ENCODE measurements at places on chromosomes 5 and 9.

DNA sequence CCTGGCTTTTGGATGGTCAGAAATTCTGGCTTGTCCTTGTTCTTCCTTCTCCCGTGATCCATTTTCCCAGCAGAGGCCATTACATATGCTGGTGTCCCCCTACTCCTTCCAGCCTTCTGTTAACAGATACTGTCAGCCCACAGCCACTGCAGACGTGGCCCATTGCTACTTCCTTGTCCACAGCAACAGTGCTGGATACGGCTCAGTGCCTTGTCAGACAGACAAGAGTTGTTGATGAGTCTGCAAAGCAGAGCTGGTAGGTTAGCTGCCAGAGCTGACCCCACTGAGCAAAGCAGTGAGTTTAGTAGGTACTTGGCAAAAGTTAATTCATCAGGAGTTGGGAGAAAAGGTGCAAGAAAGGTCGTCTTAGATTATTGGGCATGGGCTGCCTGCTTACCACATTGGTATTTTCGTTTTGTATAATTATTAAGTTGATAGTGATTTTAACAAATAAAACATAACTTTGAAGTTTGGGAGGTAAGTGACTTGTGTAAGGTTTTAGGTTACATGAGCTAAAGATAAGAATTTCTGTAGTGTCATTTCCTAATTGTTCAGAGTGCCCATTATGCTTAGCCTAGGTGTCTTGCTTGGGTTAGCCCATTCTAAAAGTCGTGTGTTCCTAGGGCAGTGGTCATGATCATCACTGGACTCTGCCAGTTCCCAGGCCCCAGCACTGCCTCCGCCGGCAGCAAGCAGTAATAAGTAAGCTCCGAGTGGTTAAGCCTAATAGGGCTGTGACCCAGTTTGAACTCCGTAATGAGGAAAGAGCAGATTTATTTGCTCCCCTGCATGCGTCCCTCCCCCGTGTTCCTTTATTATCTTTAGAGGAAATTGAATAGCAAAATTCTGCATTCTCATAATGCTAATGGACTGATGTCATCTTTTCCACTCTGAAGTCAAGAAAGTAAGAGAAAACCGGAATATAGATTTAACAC, 292.0 kb downstream of the FANCC start:
- peak; percentile 83 for DNase-seq

GRCh38 chr5:178083922-178084321, 29.4 kb upstream of the N4BP3 start:
- DNase-seq = no peak

DNA sequence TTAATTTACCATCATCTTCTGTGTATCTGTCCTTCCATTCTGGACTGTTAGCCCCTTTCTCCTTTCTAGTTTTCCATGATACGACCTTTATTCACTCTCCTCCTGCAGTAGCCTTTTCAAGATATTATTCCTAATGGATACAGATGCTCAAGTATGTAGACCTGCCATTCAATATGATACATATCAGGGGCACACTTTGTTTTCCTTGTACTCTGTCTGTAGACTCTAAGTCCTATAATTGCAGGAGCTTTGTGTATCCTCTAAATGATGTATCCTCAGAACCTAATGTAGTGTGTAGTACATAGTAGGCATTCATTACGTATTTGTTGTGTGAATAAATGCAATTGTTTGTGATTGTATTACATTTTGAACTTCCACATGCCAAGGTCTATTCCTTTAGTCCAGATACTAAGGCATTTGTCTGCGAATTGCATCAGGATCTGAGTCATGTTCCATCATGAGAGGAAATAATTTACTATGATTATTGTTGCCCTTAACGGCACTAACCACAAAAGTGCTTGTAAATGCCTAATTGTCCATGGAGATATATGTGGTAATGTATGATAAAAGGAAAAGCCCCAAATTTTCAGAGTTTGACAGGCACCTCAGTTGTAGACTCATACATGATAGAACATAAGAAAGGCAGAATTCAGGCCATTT, 57.1 kb upstream of the IZUMO3 start:
- no peak for DNase-seq

DNA sequence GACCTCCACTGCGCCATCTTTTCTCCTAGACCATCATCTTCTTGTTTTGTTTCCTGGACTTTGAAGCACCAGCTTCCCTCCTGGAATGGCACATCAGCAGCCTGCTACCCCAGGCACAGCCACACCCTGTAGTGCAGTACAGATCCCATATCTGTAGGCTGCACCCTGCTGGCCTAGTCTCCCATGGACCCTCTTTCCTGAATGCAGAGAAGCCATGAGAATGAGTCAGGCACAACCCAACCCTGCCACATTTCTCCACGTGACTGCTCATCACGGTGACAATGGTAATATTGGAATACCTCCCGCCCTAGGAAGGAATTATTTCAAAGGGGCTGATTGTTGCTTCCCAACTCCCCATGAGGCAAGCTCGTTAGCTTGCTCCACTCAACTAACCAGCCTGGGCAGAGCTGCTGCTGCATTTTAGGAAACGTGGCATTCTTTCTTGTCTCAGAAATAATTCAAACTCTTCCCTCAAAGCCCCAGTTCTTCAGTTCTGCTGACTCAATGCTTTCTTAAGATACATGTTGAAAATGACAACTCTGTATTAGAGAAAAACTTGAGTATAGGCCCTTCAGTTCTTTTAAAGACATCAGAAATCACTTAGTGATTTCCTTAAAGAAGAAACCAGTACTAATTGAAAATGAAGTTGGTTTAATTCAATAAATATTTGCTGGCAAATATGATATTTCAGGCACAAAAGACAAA, 328.1 kb downstream of the MLLT3 start:
- DNase-seq = no peak

DNA sequence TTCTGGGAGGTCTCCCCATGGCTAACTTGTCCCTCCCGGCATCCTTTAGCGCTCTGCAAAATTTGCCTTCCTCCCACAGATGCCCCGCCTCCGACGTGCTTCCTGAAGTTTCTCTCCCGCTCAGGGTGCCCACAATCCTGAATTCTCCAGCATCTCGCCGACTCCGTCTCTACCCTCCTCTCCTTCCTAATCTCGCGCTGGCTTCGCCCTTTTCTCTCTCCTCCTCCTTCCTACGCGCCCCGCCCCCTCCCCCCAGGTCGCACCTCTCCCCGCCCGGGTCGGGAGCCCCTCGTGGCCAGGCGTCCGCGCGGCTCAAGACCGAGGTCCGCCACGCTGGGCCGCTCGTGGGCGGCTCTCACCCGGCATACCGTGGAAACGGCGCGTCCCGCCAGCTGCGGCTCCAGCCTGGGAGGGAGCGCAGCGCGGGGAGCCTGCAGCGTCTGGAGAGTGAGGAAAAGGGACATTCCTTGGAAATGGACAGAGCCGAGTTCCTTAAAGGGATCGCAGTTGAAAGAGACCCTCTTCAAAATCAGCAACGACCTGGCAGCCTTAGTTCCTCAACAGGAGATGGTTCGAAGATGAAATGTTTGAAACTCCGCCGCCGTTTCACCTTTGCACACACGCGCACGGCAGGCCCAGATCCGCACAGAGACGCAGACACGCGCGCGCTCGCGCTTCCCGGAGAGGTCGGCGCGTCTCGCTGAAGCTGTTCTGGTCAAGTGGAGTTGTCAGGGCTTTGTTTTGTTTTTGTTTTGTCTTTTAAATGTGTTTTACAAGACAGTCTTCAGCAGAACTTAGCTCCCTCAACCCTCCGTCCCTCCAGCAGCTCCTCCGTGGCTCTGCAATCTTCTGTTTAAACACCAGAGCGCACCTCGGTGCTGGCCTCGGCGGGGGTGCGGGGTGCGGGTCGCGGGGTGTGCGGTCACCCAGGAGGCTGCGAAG, 5.0 kb upstream of the IRX2 start:
- DNase-seq = peak; percentile 75

- DNase-seq = peak; percentile 45
Observed at GRCh38 chr5:121969660-121970295, 8.0 kb downstream of the SRFBP1 start.

GRCh38 chr5:147892696-147893296, 13.5 kb downstream of the C5orf46 start:
- DNase-seq = no peak

DNA sequence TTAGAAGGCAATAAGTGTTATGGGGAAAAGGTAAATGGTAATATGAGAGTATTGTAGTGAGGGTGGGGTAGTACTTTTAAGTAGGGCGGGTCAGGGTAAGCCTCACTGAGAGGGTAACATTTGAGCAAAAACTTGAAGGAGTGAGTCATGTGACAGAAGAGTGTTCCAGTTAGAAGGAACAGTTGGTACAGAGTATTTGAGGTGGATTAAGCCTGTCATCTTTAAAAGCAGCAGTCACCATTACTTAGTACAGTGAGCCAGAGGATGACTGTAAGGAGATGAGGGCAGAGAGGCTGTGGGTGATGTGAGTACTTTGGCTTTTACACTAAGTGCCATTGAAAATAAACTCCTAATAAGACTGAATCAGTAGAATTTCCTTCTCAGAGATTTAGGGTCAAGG, 54.8 kb downstream of the UBAP1 start:
- no peak for DNase-seq

- no peak for DNase-seq
Observed at GRCh38 chr5:135535420-135535819, 344 bp downstream of the NEUROG1 start.

DNA sequence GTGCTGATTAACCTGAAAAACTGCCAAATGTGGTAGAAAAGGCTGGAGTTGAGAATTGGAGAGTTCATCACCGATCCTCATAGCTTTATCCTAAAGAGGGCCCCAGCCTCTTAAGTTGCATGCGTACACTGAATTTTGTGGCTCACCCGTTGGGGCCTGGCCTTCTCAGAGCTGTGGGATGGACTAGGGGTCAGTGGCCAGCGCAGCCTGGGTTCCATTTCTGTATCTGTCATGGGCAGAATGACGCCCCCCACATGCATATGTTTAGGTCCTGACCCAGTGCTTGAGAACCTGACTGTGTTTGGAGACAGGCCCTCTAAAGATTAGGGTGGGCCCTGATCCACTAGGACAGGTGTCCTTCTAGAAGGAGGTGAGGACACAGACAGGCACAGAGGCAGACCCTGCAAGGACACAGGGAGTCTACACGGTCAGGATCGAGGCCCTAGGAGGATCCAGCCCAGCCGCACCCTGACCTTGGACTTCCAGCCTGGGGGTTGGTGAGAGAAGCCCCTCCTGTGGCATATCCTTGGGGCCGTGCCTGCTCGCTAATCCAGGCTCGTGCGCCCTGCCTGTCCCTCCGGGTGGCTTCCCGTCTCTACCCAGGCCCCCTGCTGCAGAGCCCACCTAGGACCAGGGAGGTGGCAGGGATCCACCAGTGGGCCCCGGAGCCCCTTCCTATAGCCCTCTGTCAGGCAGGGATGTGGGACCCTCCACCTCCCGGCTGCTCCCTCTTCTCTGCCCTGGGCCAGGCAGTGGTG, 32.2 kb downstream of the NDUFS6 start:
- DNase-seq = no peak

Measured in ELR (cell line).